ENCODE measurements at places on chromosomes 5 and 9.
A peak's percentile ranks its signal among the peaks of the same experiment; 100 is the strongest.

GRCh38 chr9:129933185-129934040 lies 98.2 kb downstream of the USP20 start:
- peak; percentile 46 for DNase-seq

DNA sequence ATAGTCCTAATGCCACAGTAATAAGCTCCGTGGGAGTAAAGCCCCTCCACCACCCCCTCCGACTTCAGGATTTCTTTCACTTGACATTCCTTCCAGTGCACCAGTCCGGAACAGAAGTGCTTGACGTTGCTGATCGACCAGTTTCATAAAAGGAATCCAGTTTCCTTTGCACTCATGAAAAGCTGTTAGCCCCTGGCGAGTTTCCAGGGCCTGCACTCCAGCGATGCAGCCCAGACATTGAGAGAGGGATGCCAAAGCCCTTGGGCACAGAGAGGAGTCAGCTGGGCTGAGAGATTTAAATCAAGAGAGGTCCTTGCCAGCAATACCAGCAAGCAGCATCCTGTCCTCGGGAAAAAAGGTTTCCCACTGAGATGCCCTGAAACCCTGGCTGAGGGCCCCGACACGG lies 170.1 kb downstream of the GABBR2 start:
- peak; percentile 76 for DNase-seq

DNA sequence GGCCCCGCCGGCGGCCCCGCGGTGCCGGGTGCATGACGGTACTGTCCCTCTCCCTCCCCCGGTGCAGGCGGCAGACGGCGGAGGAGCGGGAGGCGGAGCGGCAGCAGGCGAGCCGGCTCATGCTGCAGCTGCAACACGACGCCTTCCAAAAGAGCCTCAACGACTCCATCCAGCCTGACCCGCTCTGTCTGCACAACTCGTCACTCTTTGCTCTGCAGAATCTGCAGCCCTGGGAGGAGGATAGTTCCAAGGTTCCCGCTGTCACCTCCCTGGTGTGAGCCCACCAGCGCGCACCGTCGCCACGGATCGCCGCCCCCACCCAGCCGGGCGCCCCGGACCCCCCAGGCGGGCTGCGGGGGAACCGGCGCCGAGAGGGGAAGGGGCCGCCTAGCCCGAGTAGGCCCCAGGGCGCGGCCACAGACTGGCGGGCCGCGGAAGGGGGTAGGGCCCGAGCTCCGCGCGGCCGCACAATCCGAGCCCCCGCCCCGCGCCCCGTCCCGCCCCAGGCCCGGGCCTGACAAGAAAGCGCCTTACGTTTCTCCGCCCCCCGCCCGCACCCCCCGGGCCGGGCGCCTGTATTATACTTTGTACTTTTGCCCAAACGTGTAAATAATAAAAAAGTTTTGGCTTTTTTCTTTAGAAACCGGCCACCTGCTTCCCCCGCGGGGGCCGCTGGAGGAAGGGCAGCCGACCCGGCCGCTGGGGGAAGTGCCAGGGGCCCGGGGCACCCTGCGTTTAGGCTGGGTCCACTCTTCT lies 2.5 kb downstream of the TLX3 start:
- peak; percentile 82 for DNase-seq

GRCh38 chr5:72463449-72464052 lies 43.7 kb downstream of the ZNF366 start:
- DNase-seq: no peak

DNA sequence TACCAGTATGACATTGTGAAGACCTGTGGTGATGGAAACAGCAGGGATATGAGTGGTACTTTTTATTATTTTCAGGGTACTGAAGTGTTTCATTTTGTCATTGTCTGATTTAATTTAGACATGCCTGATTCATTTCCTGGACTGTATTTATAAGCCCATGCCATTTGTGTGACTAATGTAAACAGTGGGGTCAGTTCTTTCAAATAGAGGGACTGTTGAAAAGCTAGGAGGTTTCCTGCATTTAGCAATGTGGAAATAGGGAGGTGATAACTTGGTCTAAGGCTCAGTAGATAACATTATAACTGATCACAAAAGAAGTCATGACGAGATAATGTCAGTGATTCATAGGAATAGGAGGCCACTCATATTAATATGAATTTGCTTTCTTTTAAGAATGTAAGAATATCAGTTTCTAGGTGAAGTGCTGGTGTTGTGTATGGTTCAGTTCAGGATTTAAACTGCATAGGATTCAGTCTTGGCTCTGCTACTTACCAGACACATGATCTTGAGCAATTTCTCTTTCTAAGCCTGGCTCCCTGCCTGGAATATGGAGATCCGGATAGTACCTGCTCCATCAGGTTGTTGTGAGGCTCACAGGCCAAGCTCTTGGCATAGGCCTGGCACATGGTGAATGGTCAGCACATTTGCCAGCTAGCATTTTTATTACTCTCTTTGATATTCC lies 7.5 kb downstream of the RASGRF2 start:
- DNase-seq: no peak

DNA sequence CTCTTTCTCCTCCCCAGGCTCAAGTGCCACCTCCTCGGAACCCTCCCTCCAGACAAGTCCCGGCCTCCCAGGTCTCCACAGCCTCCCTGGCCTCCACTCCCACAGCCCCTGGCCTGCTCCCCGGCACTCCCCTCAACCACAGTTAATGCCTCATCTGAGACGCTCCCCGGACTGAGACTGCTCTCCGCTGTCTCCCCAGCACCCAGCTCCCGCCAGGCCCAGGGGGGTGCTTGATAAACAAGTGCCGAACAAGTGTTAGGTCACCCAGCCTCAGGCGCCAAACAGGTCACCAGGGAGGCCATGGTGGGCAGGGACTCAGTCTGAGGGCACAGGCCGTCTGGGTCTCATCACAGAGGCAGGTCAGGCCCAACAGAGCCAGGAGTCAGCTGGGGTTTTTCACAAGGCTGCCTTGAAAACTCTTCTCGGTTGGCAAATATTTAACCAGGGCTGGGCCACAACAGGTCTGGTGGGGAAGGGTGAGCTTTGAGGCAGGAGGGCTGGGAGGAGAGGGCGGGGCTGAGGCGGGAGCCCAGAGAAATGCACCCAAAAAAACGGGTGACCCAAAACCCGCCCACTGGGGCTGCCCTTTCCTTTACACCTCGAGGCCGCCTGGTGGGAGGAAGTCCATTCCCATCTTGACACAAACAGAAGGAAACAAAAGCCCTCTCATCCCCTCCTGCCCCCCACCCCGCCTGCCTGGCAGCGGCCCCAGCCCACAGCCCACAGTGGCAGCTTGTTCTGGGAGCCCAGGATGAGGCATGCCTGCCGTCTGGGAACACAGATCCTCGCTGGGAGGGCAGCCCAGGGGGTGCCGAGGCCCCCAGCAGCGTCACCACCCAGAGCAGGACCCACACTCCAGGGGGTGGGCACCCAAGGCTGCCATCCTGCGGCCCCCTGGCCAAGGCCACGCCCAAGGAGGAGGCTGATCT lies 66.6 kb upstream of the STXBP1 start:
- DNase-seq: no peak

- DNase-seq: peak; percentile 68
Measured at GRCh38 chr5:190366-191035, 794 bp upstream of the LRRC14B start.

DNA sequence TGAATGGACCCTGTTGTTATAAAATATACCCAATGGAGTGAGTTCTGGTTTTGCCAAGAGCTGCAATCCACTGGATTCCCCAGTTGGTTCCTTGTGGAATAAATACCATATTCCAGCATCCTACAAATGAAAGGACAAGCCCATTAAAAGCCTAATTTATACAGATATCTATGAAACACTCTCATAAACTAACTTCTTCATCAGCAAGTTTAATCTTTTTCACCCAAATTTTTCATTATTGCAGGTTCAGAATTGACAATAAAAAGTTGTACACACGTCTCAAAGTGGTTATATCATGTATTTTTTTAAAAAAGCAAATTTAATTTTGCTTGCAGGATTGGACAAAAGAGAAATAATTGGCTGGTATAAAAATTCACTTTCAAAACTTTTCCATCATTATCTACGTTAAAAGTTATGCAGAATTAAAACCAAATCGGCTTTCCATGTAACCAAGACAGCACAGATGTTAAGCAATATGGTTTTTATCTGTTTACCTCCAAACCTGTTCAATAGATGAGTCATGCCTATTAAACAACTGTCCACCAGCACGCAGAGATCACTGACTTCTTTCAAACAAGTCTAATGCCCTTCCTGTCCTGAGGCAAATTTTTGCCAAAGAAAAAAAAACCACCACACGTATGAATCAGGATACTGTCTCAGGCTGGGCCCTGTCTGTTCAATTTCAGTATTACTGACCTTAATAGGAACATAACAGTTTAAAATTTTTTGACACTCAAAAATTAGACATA lies 42.5 kb downstream of the CEMIP2 start:
- no peak for DNase-seq

DNA sequence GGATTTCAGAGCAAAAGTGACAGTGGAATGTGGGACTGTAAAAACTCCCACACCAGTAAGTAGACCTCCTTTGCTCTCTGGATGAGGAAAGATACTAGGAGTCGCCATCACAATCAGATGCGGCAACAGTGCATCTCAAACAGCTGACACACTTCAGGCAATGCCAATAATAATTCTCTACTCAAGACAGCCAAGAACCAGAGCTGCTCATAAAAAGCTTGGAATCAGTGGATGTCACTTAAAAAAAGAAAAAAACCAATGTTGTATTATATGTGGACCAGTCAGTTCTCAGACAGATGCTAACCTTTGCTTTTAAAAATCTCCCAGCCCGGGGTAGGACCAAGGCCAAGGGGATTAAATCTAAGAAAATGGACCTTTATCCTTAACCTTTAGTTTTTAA lies 185.0 kb downstream of the GNA14 start:
- no peak for DNase-seq

DNA sequence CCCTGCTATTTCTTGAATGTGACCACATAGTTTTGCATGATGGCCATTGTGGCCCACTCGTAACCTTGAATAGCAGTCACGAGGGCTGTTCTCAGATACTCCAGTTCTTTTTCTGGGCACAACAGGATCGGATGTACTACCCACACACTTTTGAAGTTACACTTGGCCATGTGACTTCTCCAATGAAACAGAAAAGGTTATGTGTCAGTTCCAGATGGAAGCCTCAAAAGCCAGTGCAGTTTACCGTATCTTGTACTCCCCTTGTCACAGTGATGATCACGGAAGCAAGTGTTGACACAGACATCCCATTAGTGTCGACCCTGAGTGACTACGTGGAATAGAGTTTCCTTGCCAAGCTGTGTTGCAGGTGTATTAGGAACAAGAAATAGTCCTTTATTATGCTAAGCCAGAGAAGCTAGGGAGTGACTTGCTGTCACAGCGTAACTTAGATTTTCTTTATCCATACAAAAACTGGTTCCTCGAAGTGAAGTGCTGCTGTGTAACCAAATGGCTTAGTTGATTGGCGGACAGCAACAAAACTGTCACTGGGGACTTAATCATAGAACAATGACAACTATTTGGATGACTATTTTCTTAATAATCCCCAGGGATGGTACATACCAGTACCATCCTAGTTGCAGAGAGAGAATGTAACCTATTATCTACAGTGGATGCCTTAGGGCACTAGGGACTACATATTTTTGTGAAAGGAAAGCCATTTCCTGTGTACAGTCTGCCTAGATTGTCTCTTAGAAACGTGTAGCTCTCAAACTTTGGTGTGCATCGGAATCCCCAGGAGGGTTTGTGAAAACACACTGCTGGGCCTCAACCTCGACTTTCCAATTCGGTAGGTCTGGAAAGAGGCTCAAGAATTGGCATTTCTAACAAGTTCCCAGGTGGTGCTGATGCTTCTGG lies 90.1 kb upstream of the DMRT1 start:
- no peak for DNase-seq

DNA sequence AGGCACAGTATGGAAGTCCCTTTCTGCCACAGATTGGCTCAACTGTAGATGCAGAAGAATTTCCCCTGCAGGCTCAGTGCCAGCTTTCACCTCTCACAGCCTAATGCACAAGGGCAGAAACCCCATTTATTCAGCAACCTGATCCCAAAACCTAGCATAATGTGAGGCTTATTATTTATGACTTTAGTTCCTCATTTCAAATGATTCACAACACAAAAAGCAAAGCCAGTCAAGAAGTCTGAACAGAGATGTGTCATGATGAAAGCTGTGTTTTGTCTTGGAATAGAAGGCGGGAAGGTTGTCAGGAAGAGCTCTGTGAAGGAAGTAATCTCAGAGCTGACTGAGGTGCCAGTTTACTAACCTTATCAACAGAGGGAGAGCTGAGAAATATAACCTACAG lies 369.7 kb downstream of the LRRC70 start:
- no peak for DNase-seq

DNA sequence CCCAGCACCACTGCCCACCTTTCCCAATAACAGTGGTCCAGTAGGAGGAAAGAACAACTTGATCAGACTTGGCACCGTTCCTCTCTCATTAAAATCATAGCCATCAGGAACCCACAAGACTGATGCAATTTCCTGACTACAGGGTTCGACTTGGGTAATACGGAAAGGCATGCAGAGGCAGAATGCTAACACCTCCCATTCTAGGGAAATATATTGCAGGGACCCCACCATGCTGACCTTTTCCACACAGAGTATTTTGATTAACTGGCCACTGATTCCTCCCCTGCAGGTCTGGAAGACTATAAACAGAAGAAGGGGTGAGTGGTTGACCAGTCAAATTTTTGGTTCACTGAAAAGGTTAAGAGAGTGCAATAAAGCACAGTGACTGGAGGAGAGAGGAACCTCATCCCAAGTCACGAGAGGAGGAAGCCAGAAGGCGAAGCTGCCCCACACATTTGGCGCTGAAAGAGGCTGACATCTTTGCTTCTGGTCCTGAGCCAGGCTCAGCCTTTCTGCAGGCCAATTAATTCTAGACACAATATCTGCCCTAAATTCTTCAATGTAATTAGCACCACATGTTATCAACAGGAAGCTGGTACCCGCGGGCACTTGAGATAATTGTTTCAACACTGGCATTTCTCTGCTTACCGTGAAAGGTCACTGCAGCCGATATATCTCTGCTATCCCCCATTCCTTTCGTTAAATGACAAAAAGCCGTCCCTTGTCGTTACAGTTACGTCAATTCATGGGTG lies 64.7 kb upstream of the SPOCK1 start:
- DNase-seq: peak; percentile 62

- DNase-seq: no peak
Measured at GRCh38 chr5:92508271-92508670, 1072.7 kb downstream of the NR2F1-AS1 start.

GRCh38 chr5:113017881-113018635 lies 41.5 kb downstream of the DCP2 start:
- no peak for DNase-seq

DNA sequence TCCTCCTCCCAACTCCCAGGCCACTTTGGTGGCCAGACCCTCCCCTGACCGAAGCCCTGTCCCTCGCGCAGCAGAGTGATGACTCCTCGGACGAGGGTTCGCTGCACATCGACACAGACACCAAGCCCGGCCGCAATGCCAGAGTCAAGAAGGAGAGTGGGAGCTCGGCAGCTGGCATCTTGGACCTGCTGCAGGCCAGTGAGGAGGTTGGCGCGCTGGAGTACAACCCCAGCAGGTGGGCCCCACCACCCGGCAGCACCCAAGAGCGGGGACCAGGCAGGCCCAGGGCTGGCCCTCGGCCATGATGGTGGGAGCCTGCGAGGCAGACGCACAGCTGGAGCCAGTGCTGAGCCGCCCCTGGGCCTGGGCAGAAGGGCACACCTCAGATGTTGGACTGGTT lies 90.6 kb downstream of the PHF2 start:
- no peak for DNase-seq

Data from eye (tissue), 1 donor.